ENCODE measurements at places on chromosomes 6 and 20. TPM values are rescaled to one million over a fixed set of nuclear protein-coding genes. Genes with fewer than 3 reads are reported as not detected.

DNA sequence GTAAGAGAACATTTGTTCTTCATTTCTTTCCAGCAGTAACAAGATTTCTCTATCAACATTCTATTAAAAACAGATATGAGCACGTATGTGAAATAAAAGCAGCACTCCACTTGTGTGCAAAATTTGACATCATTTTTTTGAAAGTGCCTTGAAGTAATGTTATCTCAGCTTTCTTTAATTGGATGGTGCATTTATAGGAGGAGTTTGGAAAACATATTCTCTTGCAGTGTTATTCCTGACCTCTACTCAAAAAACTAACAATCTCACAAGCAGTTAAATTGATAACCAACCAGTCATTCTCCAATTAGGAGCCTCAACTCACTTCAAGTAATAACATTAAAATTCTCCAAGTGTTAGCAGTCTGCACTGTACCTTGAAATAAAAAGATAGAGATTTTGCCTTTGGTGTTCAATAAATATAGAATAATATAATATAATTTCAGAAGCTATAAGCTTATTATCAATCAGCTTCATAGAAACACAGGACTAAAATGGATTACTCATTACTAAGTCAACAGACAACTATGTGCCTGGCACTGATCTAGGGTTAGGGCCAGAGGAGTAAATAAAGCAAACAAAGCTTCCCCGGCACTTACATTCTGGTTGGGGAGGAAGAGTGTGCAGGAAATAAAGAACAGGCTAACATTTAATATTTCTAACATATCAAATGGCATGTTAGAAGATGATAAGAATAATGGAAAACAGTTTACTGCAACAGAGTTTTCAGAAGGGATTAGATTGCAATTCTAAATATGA, 149.0 kb upstream of the SGK1 start:
- no peaks in the 10 kb centered on the region for H3K36me3 ChIP-seq
- no peaks in the 10 kb centered on the region for H3K27me3 ChIP-seq
- no peak overlapping the region for H3K4me3 ChIP-seq
- no peaks in the 10 kb centered on the region for H3K4me1 ChIP-seq

DNA sequence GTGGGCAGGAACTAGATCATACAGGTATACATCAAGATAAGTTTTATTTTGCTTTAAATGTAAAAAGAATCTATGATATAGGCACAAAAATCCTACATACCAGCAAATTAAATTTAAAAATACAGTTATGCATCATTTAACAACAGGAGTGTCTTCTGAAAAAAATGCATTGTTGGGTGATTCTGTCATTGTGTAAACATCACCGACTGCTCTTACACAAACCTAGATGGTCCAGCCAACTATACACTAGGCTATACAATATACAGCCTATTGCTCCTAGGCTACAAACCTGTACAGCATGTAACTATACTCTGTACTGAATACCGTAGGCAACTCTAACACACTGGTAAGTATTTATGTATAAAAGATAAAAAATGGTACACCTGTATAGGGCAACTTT, 139.4 kb downstream of the RNGTT start:
- H3K4me3 ChIP-seq, result no peak overlapping the region
- H3K27ac ChIP-seq, result no peak overlapping the region
- no peaks in the 10 kb centered on the region for H3K27me3 ChIP-seq
- no peaks in the 10 kb centered on the region for H3K4me1 ChIP-seq
- no peak for DNase-seq

HSPA1L gene
- total RNA-seq, result 1.5 TPM

- H3K36me3 ChIP-seq, result no peaks in the 10 kb centered on the region
- H3K27ac ChIP-seq, result no peak overlapping the region
- no peak overlapping the region for H3K4me3 ChIP-seq
- no peaks in the 10 kb centered on the region for H3K27me3 ChIP-seq
- no peak for DNase-seq
Measured at GRCh38 chr20:14536738-14537137, 199.3 kb upstream of the FLRT3 start.

RNF217 gene
- total RNA-seq, result 8.4 TPM

DNA sequence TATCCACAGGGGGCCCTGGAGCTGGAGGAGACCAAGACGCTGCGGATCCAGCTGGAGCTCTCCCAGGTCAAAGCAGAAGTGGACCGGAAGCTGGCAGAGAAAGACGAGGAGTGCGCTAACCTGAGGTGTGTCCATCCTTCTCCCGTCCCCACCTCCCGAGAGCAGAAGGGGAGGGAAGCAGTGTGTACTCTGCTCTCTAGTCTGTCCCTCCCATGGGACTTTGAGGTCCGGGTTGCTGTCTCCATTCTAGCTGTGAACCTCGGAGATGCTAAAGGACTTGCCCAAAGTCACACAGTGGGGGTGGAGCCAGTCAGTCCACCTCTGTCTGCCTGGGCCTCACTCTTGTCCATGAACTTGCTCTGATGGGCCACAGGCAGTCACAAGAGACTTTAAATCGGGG, 44.1 kb downstream of the MYH7B start:
- H3K27ac ChIP-seq, result no peak overlapping the region
- DNase-seq, result no peak
- H3K4me3 ChIP-seq, result no peak overlapping the region
- H3K27me3 ChIP-seq, result peaks cover 5% of the 10 kb centered on the region
- H3K36me3 ChIP-seq, result peaks cover 18% of the 10 kb centered on the region
- no peaks in the 10 kb centered on the region for H3K4me1 ChIP-seq

DNA sequence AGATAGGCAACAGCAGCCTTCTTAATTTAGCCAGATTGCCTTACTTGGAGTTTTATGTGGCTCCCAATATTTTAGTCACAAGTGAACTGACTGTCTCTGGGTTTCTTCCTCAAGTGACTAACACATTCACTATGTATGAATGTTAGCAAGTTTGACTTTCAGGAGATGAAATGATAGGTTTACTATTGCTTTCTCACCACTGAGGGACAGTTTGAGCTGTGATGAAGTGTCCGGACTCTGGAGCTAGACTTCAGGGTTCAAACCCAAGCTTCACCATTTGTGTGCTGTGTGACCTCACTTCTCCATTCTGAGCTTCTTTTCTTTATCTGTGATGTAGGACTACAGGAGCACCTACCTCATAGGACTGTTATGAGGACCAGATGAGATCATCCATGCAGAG, 8.2 kb downstream of the DHX35 start:
- H3K27ac ChIP-seq, result no peak overlapping the region
- peaks cover 4% of the 10 kb centered on the region for H3K36me3 ChIP-seq
- no peaks in the 10 kb centered on the region for H3K27me3 ChIP-seq
- peaks cover 12% of the 10 kb centered on the region for H3K4me1 ChIP-seq
- no peak overlapping the region for H3K4me3 ChIP-seq
- DNase-seq, result no peak

- H3K27ac ChIP-seq, result no peak overlapping the region
- peaks cover 19% of the 10 kb centered on the region for H3K27me3 ChIP-seq
- no peak overlapping the region for H3K4me3 ChIP-seq
- no peaks in the 10 kb centered on the region for H3K4me1 ChIP-seq
- no peaks in the 10 kb centered on the region for H3K36me3 ChIP-seq
- DNase-seq, result no peak
Measured at GRCh38 chr20:20992686-20993360, 113.3 kb downstream of the LINC00237 start.
